ENCODE measurements at places on chromosomes 6 and 20.

DNA sequence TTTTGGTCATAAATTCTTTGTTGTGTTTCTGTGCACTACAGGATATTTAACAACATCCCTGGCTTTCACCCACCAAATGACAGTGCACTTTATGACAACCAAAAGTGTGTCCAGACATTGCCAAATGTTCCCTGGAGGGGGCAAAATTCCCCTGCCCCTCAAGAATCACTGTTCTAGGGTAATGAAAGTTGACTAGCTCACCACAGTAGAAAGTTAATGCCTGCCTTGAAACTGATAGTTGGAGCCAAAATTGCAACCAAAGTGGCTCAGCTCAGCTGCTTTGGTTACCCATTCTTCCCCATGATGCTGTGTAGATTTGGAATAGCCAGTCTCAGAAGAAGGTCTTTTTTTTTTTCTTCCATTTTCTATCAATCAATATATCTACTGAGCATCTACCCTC, 150.6 kb downstream of the RALGAPA2 start:
- no peak for DNase-seq

GRCh38 chr6:121686611-121687023, 251.2 kb downstream of the GJA1 start:
- no peak for DNase-seq

- DNase-seq: no peak
Observed at GRCh38 chr20:17749978-17750721, 50.4 kb downstream of the BANF2 start.

GRCh38 chr6:4125933-4126864, 9.2 kb downstream of the ECI2 start:
- no peak for DNase-seq

DNA sequence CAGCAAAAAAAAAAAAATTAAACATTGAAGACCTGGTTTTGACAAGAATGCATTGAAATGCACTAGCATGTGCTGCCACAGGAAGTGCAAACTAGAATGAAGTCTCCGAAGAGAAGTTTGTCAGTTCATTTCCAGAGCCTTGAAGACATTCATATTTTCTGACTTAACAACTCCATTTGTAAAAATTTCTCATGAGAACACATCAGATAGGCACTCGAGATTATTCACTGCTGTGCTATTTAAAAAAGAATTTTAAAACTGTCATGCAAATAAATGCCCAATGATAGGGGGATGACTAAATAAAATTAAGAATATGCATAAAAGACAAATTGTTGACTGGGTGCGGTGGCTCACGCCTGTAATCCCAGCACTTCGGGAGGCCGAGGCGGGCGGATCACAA, 394.6 kb upstream of the JARID2 start:
- no peak for DNase-seq

- DNase-seq: no peak
Observed at GRCh38 chr6:53926505-53926904, 131.7 kb downstream of the LRRC1 start.

- no peak for DNase-seq
Observed at GRCh38 chr6:17525637-17526036, 74.5 kb upstream of the FAM8A1 start.

DNA sequence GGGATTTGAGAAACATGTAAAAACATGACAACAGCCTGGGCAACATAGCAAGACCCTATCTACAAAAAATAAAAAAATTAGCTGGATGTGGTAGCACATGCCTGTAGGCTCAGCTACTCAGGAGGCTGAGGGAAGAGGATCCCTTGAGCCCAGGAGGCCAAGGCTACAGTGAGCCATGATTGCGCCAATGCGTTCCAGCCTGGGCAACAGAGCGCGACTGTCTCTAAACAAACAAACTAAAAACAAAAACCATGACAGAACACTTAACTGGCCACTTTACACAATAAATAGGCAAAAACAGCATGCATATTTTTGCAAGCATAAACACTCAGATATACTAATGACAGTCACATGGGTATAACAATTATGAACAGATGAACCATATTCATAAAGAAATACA, 60.0 kb downstream of the SYTL3 start:
- DNase-seq: no peak

- no peak for DNase-seq
Observed at GRCh38 chr20:3297079-3297378, 58.0 kb upstream of the SLC4A11 start.

GRCh38 chr20:35886537-35886936, 67.8 kb downstream of the SCAND1 start:
- no peak for DNase-seq

GRCh38 chr6:88574651-88575050, 388.8 kb downstream of the RNGTT start:
- DNase-seq: no peak

DNA sequence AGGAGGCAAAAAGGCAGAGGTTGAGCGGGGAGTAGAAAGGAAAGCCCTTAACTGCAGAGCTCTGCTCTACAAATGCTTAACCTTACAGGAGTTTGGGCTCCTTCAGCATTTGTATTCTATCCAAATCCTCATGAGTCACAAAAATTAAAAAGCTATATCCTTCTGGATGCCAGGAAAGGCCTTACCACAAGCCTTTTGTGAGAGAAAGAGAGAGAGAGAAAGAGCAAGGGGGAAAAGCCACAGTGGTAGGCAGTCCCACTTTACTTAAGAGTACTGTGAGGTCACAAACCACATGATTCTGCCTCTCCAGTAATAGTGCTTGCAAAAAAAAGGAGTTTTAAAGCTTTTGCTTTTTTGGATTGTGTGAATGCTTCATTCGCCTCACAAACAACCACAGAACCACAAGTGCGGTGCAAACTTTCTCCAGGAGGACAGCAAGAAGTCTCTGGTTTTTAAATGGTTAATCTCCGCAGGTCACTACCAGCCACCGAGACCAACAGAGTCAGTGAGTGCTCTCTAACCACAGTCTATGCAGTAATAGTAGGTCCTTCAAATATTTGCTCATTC, at the start of gene RUNX2:
RUNX2 (plus strand) TSS at position 375 of the 567 bp plus-strand sequence. CDS start 397 bp downstream, outside the sequence.
- DNase-seq: no peak

DNA sequence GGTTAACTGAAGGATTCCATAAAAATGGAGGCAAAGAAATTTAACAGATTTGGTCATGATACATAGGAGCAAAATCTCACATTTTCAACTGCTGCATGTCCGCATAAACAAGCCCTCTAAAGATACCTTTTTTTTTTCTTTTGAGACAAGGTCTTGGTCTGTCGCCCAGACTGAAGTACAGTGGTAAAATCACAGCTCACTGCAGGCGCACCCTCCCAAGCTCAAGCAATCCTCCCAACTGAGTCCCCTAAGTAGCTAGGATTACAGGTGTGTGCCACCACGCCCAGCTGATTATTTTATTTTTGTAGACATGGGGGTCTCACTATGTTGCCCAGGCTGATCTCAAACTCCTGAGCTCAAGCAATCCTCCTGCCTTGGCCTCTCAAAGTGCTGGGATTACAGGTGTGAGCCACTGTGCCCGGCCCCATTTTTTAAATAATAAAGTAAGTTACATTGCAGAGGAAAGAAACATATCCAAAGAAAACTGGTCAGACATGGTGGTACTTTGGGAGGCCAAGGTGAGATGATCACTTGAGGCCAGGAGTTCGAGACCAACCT, 13.7 kb downstream of the MDN1 start:
- no peak for DNase-seq

- no peak for DNase-seq
Observed at GRCh38 chr6:139722530-139722929, 348.1 kb upstream of the CITED2 start.

GRCh38 chr20:63154395-63154794, 61.5 kb downstream of the YTHDF1 start:
- no peak for DNase-seq

DNA sequence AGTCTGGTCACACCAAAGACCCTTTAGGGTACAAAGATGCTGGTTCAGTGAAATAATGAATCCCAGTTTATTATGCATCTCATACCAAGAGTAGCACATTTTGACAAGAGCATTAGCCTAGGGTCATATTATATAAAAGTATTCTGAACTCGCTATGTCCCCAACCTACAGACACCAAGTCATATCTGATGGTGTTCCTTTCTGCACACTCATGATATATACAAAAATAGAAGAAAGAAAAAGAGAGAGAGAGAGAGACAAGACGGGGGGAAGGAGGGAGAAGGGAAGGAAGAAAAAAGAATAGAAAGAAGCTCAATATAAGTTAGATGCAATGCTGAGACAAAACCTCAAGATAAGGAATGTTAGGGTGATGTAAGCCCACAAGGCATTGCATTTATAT, 131.1 kb downstream of the DST start:
- DNase-seq: no peak

GRCh38 chr6:34350934-34351217, 41.6 kb downstream of the NUDT3 start:
- DNase-seq: no peak

DNA sequence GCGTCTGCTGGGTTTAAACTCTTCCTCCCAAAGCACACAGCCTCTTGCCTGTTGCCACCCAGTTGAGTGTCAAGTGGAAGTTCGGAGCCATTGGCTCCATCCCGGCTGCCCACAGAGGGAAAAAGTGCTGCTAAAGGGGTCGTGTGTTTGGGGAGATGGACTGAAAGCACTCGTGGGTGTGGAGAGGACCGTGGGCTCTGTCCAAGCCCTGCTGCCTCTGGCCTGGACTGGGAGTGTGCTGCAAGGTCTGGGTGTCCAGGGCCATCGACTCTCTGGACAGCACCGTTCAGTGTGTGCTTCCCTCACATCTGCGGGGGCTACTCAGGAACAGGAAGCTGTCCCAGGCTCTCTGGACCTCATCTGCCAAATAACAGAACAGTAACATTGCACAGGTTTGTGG, 269.3 kb downstream of the DLL1 start:
- DNase-seq: no peak

DNA sequence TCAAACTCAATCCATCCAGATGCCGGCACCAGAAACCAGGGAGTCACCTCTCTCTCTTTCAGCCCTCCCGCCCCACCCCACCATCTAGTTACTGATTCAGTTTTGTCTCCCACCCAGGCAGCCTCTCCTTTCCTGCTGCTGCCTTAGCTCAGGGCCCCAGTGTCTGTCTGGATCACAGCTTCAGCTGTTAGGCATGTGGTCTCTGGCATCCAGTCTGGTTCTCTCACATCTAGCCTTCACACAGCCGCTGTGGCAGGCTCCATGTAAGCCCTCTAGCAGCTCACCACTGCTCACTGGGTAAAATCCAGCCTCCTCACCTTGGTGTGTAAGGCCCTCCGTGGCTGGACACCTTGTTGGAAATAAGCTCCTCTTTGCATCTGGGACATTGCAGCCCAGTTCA, 21.3 kb downstream of the AARS2 start:
- DNase-seq: no peak

DNA sequence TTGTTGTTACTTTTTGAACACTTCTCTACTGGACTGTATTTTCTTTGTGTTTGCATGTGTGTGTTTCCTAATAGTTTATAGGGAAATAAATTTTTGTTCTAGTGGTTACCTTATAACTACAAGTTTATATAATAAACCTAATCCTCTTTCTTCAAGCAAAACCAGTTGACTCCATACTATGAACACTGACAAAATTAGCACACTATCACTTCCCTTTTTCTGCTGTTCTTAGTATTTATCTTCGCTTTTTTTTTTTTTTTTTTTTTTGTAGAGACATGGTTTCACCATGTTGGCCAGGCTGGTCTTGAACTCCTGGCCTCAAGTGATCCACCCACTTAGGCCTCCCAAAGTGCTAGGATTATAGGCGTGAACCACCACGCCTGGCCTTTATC, 25.0 kb upstream of the C6orf62 start:
- DNase-seq: no peak

- DNase-seq: no peak
Observed at GRCh38 chr6:44477293-44477894, 89.9 kb downstream of the CDC5L start.

GRCh38 chr6:78594668-78595066, 272.7 kb upstream of the IRAK1BP1 start:
- no peak for DNase-seq

DNA sequence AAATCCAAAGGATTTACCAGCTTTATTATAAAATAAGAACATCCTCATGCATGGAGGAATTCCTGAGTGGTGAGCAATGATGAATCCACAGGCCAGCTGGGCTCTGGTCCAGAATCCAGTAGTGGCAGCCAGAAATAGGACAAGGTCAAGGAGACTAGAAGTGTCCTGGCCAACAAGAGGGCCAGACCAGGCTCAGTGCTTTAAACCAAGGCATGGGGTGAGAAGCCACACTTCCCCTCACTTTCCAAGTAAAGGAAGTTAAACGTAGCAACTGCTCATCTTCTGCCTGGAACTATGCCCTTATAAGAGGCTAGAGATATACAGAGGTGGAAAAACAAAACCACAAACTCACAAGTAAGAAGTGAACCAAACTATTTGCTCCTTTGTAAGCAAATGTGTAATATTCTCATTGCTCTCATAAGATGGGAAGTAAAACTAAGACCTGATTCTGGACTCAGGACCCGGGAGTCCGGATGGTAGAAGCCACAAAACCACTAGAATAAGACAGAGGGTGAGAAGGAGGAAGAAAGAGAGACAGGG, 253.2 kb downstream of the UST start:
- no peak for DNase-seq

All from hematopoietic multipotent progenitor cell (in vitro differentiated cells).